Activated naive CD4-positive, alpha-beta T cell treated with anti-CD3 and anti-CD28 coated beads for 36 hours (primary cell): ENCODE measurements at places on chromosomes 12 and 14.
A peak's percentile ranks its signal among the peaks of the same experiment; 100 is the strongest.

DNA sequence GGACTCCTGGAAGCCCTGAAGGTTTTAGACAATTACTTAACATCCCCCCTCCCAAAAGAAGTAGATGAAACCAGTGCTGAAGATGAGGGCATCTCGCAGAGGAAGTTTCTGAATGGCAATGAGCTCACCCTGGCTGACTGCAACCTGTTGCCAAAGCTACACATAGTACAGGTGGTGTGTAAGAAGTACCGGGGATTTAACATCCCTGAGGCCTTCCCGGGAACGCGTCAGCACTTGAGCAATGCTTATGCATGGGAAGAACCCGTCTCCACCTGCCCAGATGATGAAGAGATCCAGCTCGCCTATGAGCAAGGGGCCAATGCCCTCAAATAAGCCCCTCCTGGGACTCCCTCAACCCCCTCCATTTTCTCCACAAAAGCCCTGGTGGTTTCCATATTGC is 10.6 kb upstream of the SPPL3 start:
- H3K36me3 ChIP-seq: no peaks in the 10 kb centered on the region
- no peak overlapping the region for H3K27ac ChIP-seq
- no peaks in the 10 kb centered on the region for H3K27me3 ChIP-seq
- no peaks in the 10 kb centered on the region for H3K4me1 ChIP-seq
- no peak for DNase-seq
- H3K4me3 ChIP-seq: no peak overlapping the region

- no peaks in the 10 kb centered on the region for H3K36me3 ChIP-seq
- no peaks in the 10 kb centered on the region for H3K4me1 ChIP-seq
- no peaks in the 10 kb centered on the region for H3K27me3 ChIP-seq
- no peak for DNase-seq
- no peak overlapping the region for H3K4me3 ChIP-seq
Measured at GRCh38 chr14:83548061-83548839, 1981.7 kb upstream of the FLRT2 start.

GRCh38 chr14:99964979-99965378 is 100.2 kb upstream of the EVL start:
- DNase-seq: no peak
- H3K36me3 ChIP-seq: no peaks in the 10 kb centered on the region
- peaks cover 2% of the 10 kb centered on the region for H3K4me1 ChIP-seq

DNA sequence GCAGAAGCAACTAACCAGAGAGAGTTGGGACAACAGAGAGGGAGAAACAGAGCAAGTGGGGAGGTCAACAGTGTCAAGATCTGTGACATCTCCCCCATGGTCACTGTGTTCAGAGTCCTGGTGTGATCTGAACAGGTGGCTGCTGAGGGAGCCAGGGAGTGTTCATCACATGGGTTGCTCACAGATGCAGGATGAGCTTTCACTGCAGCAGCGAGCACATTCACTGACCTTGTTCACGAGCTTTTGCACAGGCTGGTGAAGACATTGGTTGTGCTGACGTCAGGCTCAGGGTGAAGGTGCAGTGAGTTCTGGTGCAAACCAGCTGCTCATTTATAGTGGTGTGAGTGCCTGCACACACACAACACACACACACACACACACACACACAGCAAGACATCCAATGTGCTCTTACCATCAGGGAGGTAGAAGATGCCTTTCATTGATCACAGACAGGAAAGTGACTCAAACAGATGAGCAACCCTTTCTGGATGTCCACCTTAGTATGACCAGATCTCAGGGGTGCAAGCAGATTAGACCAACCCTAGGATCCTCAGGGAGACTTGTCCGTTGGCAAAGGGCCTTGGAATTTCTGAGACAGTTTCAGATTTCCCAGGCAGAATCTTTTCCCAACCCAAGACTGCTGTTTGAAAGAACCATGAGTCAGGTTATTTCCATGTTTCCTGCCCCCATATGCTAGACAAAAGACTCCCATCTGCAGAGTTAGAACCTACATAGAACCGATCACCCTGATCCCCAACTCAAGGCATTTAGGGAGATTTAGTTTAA is 44.3 kb upstream of the OR10AD1 start:
- H3K27me3 ChIP-seq: peaks cover 2% of the 10 kb centered on the region
- no peaks in the 10 kb centered on the region for H3K4me1 ChIP-seq
- DNase-seq: no peak
- no peaks in the 10 kb centered on the region for H3K36me3 ChIP-seq
- H3K27ac ChIP-seq: no peak overlapping the region

GRCh38 chr12:89051065-89051677 is 301.1 kb downstream of the DUSP6 start:
- no peaks in the 10 kb centered on the region for H3K27me3 ChIP-seq
- peaks cover 10% of the 10 kb centered on the region for H3K4me1 ChIP-seq
- H3K4me3 ChIP-seq: no peak overlapping the region
- H3K27ac ChIP-seq: no peak overlapping the region
- DNase-seq: peak; percentile 37

- no peak for DNase-seq
- H3K27me3 ChIP-seq: peaks cover 7% of the 10 kb centered on the region
- no peak overlapping the region for H3K27ac ChIP-seq
- H3K4me3 ChIP-seq: no peak overlapping the region
Measured at GRCh38 chr12:42463671-42464070, 125.9 kb downstream of the PRICKLE1 start.

GRCh38 chr14:72830356-72830755 is 63.5 kb downstream of the DPF3 start:
- no peak overlapping the region for H3K4me3 ChIP-seq
- H3K4me1 ChIP-seq: no peaks in the 10 kb centered on the region
- peaks cover 3% of the 10 kb centered on the region for H3K27me3 ChIP-seq

- H3K27ac ChIP-seq: no peak overlapping the region
- no peaks in the 10 kb centered on the region for H3K4me1 ChIP-seq
- no peaks in the 10 kb centered on the region for H3K36me3 ChIP-seq
- no peak for DNase-seq
Measured at GRCh38 chr14:101222362-101223070, 319.0 kb upstream of the RTL1 start.
